Hepatocyte (in vitro differentiated cells): ENCODE measurements at places on chromosomes 5 and 9.
A peak's percentile ranks its signal among the peaks of the same experiment; 100 is the strongest.

GRCh38 chr9:3929345-3930047, 370.4 kb downstream of the GLIS3 start:
- DNase-seq, result no peak

- no peak for DNase-seq
Observed at GRCh38 chr5:180082633-180083420, 11.3 kb upstream of the RNF130 start.

GRCh38 chr5:160339406-160340130, 27.2 kb upstream of the CCNJL start:
- no peak for DNase-seq

DNA sequence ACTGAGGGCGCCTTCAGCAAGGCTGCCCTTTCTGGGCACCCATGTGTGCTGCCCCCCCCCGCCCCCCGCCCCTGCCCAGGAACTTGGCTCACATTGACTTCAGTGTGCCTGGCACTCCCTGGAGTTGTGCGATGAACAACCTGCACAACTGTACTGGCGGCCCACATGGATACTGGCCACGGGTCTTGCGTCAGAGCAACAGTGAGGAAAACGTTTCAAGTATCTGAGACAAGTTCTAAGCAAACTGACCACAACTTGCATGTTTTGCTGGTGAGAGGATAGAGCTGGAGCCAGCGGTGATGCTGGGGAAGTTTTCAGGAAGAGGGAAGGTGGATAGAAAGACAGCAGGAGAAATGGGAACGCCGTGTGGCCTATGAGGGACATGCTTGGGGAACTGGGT, 45.4 kb downstream of the HABP4 start:
- no peak for DNase-seq

GRCh38 chr5:57537811-57538210, 55.2 kb upstream of the ACTBL2 start:
- no peak for DNase-seq

DNA sequence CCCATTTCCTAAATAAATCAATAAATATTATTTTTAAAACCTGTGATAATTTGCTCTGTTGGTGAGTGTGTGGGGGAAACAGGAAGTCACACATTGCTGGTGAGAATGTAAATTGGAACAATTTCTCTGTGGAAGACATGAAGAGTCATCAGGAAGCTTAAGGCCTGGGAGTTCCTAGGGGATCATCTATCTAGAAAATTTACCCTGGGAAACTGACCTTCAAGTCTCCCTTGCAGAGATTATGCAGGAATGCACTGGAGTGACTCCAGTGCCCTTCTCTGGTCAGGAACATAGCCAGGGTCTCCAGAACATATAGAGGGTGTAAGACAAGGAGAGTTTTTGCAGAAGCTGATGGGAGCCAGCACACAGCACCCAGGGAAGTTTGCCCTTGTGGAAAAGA, 13.0 kb upstream of the GCNT1 start:
- DNase-seq, result no peak

- no peak for DNase-seq
Observed at GRCh38 chr9:90421786-90422185, 220.8 kb downstream of the DIRAS2 start.

DNA sequence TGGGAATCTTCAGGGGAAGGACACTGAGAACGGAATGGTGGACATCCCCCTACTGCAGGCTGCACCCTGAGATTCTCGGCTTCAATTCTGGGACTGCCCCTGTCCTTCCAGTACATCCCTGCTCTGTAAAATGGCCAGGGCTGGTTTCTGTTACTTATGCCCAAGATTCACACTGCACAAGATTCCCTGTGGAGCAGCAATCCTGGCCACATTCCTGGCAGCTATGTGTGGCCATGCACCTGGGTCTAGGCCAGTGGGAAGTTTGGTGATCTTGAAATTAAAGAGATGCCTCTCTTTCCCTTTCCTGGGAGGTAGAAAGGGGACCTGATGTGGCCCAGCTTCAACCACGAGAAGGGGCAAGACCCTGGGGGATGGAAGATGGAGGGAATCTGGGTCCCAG, 27.6 kb downstream of the WHRN start:
- no peak for DNase-seq

GRCh38 chr9:123344192-123344949, 11.6 kb upstream of the CRB2 start:
- DNase-seq, result no peak

GRCh38 chr9:134226221-134226930, 62.0 kb upstream of the RNU6ATAC start:
- DNase-seq, result peak; percentile 63

DNA sequence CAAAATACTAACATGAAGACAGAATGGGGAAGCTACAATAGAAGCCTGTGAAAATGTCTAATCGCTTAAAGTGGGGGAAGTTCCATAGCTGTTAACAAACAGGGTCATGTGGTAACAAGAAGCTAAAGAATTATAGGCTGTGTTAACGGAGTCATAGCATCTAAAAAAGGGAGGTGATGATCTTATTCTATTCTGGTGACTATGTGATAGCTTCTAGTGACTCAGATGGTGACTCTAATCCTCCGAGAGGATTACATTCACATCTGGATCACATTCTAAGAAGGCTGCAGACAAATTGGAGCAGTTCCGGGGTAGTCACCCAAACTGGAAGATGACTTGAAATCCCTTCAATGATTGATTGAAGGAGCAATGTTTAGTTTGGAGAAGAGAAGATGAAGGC, 142.1 kb downstream of the LIFR start:
- DNase-seq, result no peak

- DNase-seq, result no peak
Observed at GRCh38 chr5:89595056-89595455, 712.1 kb upstream of the MEF2C start.

DNA sequence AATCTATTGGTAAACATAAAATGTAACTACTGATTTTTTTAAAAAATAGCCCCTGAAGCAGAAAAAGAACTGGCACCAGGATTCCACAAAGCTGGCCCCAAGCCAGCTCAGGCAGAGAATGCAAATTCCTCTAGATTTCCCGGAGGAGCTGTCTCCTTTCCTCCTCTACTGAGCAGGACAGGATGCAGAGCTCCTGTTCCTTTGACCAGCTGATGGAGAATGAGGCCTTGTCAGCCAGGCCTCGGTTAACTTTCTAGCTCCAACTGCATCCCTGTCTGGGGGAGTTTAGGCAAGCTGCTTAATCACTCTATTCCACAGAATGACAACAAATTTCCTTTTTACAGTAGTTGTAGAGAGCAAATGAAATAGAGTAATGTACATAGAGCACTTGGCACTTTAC, 155.5 kb downstream of the GNAQ start:
- peak; percentile 35 for DNase-seq

GRCh38 chr5:56981548-56982315, 29.8 kb upstream of the MIER3 start:
- DNase-seq, result no peak

DNA sequence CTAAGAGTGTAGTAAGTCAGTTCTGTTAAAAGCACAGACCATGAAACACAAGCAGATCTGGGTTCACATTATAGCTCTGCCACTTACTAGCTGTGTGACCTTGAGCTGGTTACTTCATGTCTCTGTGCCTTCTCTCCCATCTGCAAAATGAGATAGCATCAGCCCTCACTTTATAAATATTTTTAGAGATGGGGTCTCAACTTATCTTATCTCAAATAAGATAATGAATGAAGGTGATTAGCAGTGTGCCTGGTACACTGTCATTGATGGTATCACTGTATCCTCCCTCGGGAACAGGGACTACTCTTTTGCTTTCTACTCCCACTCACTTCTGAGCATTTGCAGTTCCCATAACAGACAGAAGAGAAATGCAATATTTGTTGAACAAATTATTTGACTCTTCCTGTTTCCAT, 52.4 kb downstream of the GALNT10 start:
- no peak for DNase-seq

DNA sequence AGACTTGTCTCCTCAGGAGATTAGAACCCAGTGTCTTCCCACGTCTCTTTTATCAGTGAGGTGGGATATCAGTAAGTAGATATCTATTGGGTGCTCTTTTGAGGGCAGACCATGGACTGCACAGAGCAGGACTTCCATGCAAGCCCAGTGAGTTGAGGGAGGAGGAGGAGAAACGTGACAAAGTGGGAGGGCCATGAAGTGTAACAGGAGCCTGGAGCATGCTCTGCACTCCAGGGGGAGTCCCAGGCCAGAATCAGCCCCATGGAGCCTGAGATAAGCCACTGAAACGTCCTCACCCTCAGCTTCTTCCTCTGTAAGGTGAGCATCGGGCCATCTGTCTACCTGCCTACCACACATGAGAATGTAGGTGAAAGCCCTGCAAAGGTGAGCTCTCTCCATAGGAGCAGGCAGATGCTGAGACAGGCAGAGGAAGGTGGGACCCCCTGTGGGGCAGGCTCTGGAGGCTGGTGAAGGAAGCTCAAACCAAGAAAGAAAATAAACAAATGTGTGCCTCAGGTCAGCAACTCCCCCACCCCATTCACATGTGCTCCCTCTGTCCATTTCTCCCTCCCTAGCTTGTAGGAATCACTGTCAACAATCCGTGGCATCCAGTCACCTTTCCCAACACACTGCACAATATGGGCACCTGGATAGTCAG, 87.4 kb downstream of the NRG2 start:
- DNase-seq, result no peak

GRCh38 chr5:60852940-60853339, 8.9 kb upstream of the ELOVL7 start:
- DNase-seq, result no peak

DNA sequence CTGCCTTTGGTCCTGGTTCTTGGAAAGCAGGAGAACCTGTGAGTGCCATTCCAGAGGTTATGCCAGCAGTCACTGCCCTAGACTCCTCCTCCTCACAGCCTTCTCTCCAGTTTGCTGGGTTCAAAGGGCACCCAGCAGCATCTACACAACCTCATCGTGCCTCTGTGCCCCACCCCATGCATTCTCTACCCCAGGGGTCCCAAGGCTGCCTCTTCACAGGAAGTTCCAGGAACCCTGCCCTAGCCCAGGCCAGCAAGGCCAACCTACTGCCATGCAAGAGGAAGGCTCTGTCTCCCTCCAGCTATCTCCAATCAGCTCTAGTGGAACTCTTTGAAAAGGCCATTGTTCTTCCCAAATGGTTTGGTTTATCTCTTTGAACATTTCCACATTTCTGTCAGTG, 21.2 kb downstream of the ENC1 start:
- no peak for DNase-seq

DNA sequence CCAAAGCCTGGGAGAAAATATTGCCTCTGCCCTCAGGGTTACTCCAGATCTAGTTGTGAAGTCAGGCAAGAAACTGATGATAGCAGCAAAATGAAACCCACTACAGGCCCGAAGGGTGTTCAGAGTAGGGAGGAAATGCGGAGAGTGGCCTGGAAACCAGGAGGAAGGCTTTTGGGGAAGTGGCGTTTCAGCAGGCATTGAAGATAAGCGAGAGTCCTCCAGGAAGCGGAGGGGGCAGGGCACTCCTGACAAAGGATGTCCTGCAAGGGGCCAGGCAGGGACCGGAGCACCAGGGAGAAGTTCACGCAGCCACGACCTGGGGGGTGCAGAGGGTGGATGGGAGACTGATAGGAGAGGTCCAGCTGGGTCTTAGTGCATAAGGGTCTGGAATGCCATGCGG, 7.8 kb upstream of the FOXI1 start:
- no peak for DNase-seq

- DNase-seq, result no peak
Observed at GRCh38 chr9:106526716-106527204, 336.2 kb upstream of the ZNF462 start.

- peak; percentile 77 for DNase-seq
Observed at GRCh38 chr9:137255448-137256114, 454 bp downstream of the NELFB start.

- no peak for DNase-seq
Observed at GRCh38 chr9:121893786-121894185, 199.3 kb downstream of the TTLL11 start.

- no peak for DNase-seq
Observed at GRCh38 chr5:132467287-132467984, 23.1 kb downstream of the IRF1 start.

DNA sequence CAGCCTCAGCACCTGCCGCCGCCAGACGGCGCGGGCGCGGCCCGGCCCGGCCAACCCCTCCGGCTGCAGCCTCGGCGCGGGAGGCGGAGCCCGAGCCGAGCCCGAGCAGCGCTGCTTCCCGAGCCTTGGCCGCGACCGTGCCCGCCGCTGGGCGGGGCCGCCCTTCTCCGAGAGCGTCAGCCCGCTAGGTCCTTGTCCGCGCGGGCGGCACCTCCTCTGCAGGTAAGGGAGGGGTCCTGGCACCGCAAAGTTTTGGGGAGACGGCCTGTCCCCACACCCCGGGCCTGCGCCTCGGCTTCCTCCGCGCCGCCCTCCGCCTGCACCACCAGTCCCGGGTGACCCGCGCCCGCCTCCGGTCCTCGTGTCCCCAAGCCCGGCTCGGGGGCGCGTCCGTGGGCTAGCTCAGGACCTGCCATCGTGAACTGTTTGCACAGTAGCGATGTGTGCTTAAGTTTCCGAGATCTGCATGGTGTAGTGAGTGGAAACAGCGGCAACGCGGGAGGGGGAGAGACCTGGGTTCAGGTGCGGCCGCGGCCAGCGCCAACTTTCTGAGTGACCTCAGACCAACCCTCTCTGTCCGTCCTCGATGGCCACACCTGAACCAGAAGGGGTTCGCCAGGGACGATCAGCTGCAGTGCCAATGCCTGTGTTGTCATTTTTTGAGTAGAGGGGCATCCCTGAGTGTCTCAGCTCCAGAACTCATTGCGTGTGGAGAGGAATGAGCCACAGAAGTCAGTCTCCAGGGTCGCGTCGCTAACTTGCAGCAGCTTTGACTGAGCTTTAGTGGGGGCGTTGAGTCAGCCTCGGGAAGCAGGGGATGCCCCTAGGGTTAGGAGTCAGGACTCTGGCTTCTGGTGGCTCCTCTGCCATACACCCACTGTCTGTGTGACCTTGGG, at the start of gene FRMPD1:
FRMPD1 (plus strand) TSS at position 82 of the 896 bp plus-strand sequence. CDS start 41,688 bp downstream, outside the sequence.
- DNase-seq, result peak; percentile 90

- peak; percentile 64 for DNase-seq
Observed at GRCh38 chr9:130946766-130947617, 7.9 kb upstream of the FIBCD1 start.

DNA sequence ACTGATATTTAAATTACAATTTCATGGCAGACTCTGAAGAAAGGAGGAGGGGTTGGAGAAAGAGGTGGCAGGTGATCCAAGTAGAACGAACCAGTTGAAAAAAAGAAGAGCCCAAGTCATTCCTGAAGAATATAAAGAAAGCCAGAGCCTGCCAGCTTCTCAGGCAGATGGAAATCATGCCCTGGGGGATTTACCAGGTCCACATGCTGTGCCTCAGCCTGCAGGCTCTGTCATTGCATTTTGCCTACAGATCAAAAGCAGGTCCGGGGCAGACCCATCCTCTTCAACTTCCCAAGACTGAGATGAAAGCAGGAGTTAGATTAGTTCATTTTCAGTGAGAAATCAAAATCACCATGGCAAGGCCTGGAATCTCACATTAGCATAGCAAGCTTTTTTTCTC, 48.5 kb downstream of the GDNF start:
- DNase-seq, result no peak

- no peak for DNase-seq
Observed at GRCh38 chr5:39024005-39024404, 50.2 kb downstream of the RICTOR start.

GRCh38 chr9:129070696-129071525, 10.0 kb upstream of the DOLPP1 start:
- DNase-seq, result no peak

DNA sequence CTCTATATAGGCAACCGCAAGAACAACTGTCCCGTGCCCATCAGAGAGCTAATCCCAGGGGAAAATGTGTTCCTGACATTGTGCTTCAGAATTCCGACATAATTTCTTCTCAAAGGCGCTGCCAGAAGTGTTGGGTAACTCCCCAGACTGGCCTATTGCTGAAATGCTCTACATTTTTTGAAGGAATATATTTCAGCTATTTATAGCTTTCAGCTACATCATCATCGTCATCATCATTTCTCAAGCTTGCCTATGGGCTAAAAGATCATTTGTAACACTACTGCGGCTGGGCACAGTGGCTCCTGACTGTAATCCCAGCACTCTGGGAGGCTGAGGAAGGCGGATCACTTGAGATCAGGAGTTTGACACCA, 49.7 kb downstream of the MYO10 start:
- DNase-seq, result no peak
